ENCODE measurements at places on chromosomes 2 and 18.

GRCh38 chr2:105962221-105962620 is 217.5 kb downstream of the NCK2 start:
- DNase-seq = no peak

- no peak for DNase-seq
Observed at GRCh38 chr2:176120364-176121189, 1.9 kb upstream of the HOXD9 start.

GRCh38 chr2:197822333-197822732 is 17.9 kb downstream of the PLCL1 start:
- no peak for DNase-seq

DNA sequence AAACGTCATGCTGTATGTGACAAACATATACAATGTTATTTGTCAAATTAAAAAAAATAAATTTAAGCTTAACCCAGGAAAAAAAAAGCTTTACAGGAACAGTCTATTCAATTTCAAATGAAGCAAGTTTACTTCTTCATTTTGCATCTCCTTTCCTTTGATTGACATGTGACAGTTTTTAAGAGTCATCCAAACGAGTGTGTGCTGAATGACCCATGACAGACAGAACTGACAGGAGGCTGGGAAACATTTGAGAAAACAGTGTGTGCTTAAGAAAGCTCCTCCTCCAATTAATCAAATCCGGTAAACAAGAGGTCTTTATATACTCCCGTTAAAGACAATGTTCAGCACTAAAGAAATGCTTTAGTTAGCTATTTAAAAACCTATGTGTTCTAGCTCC is 177.7 kb downstream of the SRBD1 start:
- no peak for DNase-seq

GRCh38 chr18:61731178-61731577 is 161.6 kb downstream of the RNF152 start:
- DNase-seq = no peak

DNA sequence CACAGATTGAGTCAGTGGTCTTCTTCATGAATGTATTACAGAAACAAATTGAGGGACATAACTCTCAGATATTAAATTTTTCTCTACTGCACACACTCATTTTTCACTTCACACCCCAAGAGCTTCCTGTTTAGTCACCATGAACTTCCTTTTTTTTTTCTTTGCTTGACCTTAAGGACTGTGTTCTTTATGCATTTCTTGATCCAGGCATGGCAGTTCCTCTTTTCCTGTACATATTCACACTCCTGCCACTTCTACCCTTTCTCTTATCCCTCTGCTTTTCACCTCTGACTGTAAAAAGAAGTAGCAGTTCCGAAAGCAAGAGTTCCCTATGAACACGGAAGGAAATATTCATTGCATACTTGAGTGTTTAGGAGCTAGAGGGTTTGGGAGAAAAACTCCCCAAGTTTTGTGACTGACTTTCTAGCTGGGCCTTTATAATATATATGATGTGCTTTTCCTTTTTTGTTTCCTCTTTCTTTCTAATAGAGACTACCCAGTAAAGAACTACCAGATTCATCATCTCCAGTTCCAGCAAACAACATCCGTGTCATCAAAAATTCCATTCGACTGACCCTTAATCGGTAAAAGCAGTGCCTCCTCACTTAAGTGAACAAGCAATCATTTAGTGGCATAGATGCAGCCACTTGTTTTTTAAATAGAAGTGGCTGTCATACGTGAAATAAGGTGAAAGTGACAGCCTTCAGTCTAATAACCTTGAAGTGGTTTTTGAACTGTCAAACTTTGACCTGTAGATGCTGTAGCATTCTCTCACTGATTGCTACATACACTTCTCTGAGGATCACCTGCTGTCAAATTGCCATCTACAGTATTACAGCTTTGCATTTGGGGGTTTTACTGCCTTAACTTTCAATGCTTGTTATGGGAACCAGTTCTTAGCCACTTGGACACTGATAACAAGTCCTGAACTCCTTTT is 40.8 kb downstream of the PAPOLG start:
- DNase-seq = no peak

DNA sequence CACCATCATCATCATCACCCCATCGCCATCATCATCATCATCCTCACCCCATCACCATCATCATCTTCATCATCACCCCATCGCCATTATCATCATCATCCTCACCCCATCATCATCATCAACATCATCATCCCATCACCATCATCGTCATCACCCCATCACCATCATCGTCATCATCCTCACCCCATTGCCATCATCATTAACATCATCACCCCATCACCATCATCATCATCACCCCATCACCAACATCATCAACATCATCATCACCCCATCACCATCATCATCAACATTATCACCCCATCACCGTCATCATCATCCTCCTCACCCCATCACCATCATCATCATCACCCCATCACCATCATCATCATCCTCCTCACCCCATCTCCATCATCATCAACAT is 151.0 kb downstream of the DNER start:
- no peak for DNase-seq
